ENCODE measurements at places on chromosomes 6 and 20.

DNA sequence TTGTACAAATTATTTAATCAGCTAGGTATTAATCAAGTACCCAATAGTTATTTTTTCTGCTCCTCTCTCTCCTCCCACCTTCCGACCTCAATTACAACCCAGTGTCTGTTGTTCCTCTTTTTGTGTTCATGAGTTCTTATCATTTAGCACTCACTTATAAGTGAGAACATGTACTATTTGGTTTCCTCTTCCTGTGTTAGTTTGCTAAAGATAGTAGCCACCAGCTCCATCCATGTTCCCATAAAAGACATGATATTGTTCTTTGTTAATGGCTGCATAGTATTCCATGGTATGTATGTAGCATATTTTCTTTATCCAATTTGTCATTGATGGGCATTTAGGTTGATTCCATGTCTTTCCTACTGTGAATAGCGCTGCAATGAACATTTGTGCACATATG is 652.8 kb upstream of the CITED2 start:
- DNase-seq, result no peak

DNA sequence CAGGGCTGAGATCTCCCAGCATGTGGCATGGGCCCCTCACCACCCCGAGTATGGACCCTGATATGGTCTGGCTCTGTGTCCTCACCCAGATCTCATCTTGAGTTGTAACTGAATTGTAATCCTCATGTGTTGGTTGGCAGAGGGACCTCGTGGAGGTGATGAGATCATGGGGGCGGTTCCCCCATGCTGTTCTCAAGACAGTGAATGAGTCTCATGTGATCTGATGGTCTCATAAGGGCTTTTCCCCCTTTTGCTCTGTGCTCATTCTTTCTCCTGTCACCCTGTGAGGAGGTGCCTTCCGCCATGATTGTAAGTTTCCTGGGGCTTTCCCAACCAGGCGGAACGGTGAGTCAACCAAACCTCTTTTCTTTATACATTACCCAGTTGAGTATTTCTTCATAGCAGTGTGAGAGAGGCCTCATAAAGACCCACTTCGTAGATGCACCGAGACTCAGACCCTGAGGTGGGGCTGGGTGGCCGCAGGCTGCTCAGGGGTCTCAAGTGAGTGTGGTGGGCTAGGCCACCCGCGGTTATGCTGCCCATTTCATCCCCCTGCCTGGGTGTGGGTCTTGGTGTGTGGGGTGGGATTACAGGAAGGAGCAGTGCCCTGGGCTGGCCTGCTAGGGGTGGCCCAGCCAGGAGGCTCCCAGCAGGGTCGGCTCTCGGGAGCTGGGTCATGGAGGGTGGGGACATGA is 26.2 kb upstream of the GATA5 start:
- DNase-seq, result no peak

DNA sequence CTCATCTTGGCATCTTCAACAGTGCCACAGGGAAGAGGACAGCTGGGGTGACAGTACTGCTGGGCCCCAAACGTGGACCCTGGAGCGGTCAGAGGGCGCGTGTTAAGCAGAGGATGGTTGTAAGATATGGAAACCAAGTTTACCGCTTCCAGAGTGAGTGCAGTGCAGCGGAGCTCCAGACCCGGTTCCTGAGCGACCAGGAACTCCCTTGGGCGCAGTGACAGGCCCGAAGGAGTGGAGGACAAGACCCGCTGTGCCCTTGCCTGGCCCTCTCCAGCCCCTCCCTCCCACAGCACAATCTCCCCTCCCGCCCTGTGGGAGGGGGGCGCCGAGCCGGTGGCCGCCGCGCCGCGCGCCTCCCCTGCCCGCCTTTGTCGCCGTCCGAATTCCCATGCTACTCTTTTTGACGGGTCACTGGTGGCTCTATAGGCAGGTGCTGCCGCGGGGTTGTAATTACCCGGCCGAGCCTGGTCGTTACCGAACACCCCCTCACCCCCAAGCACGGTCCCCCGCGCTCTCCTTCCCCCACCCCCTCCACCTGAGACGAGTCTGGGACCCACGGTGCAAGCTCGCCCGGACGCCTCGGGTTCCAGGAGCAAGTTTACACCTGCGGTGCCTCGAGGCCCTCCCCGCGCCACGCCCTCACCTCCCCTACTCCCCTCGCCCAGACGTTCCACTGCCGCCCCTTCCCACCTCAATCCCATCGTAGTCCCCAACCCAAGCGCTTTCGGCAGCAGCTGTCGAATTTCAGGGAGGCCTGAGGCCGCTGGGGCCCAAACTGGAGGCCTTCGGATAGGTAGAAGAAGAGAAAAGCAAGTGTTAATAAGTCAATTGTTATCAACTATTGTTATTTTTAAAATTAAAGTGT is 3.9 kb downstream of the NR2E1 start:
- DNase-seq, result no peak

- DNase-seq, result no peak
These were observed 92.4 kb downstream of the CD24 start for GRCh38 chr6:106882138-106882537.

GRCh38 chr20:53921443-53921973 is 148.9 kb downstream of the BCAS1 start:
- no peak for DNase-seq

GRCh38 chr6:25359891-25360290 is 80.7 kb downstream of the CARMIL1 start:
- no peak for DNase-seq

- DNase-seq, result no peak
These were observed 96.6 kb downstream of the CDYL start for GRCh38 chr6:4872841-4873240.

DNA sequence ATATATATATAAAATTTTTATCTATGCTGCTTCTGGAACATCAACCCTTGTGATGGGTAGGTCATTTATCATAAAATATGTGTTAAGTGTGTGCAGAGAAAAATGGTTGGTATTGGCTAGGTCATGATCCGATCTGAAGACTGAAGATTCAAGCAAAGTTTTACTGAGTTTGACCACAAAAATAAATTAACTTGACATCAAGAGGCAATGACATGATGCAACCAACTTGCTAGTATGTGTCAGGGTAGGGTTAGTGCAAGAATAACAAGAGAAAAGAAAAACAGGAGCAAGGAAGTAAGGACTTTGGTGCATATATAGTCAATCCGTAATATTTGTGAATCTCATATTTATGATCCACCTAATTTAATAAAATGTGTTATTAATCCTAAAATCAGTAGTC is 1202.0 kb upstream of the ADGRB3 start:
- no peak for DNase-seq

DNA sequence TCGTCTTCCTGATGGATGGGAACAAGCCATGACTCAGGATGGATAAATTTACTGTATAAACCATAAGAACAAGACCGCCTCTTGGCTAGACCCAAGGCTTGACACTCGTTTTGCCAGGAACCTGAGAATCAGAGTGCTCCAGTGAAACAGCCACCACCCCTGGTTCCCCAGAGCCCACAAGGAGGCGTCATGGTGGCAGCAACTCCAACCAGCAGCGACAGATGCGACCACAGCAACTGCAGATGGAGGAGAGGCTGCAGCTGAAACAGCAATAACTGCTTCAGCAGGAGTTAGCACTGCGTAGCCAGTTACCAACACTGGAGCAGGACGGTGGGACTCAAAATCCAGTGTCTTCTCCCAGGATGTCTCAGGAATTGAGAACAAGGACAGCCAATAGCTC is 100.9 kb upstream of the SAMD5 start:
- DNase-seq, result no peak

GRCh38 chr6:126888727-126889725 is 229.4 kb upstream of the RSPO3 start:
- no peak for DNase-seq

DNA sequence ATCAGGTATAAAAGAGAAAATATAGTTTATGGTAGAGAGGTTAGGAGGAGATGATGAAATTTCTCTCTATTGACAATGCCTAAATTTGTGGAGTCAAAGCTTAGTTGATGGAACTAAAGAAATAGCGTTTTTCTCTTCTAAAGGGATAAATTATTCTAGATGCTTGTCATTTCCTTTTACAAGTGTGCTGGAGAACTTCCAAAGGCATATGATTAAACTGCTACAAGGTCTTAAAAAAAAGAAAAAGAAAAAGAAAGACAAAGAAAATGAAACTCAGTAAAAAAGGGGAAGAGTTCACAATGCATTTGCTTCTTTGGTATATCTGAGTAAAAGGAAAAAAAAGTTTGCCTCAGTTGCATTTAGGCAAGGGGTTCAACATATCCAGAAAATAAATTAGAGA is 499.8 kb upstream of the PTCHD4 start:
- no peak for DNase-seq

GRCh38 chr20:43584448-43585136 is 6.1 kb upstream of the IFT52 start:
- no peak for DNase-seq

- no peak for DNase-seq
These were observed 14.6 kb downstream of the GATA5 start for GRCh38 chr20:62461157-62461556.

DNA sequence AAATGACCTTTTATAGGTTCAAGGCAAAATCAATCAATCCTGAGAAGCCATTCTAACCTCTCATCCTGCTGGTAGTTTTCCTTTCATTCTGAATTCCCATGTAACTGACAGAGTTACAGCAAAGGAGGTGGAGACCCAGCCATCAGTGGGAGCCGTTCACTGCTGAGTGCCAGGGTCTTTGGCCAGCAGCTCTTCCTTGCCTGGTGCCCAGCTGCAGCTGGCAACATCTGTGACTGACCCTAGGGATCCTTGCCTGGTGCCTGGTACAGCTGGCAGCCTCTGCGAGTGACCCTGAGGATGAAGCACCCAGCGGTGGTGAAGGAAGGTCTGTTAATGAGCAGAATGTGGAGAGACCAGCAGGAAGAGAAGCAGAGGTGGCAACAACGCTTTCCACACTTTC is 314.6 kb downstream of the THBS2 start:
- DNase-seq, result no peak

GRCh38 chr6:26613689-26614683 is 17.2 kb downstream of the ABT1 start:
- DNase-seq, result no peak

DNA sequence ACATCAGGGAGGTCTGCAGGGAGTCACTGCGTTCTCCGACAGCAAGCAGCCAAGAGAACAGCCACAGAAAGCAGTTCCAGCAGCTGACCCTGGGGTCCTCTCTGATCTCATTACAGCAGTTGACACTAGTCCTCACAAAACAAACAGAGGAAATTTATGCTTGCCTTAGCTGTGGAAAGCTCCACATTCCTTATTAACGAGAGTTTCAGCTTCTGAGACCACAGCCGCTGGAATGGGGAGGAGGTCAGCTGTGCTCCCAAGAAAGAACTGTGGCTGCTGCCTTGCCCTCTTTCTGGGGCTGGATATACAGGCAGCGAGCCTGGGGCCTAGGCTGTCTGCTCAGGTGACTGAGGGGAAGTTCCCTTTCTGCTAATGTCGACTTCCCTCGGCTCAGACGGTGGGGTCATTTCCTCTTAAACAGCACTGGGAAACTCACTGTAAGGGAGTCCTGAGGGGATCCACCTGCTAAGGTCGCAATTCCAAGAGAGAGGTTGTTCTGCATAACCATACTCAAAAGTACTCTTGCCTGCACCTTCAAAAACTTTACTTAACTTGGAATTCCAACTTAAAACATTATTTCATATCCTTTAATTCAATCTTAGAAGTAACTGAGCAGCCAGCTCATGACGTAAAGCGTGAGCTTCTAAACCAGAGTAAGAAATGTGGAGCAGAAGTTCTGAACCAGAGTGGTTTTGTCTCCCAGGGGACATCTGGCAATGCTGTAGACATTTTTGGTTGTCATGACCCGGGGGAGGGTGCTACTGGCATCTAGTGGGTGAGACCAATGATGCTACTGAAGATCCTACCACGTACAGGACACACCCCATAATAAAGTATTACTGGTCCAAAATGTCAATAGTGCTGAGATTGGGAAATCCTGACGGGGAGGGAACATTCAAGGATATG is 80.3 kb downstream of the BACH2 start:
- DNase-seq, result no peak

GRCh38 chr6:111842271-111842822 is 30.9 kb downstream of the FYN start:
- DNase-seq, result no peak

DNA sequence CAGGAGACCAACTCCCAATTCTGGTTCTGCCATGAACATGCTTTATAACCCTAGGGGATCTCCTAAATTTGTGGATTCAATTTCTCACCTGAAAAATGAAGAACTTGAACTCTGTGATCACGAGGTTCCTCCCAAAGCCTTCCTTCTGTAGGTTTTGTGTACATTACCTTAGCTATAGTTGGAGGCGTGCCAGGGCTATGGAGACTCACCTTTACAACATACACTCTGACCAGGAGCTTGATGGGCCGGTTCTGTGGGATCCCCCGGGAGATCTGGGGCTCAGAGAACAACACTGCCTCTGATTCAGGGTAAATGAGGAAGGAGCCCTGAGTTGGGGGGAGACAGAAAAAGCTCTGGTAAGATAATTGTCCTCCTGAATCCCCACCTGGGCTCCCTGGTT is 34.1 kb downstream of the ERGIC3 start:
- no peak for DNase-seq

GRCh38 chr6:153591159-153591558 is 447.9 kb upstream of the OPRM1 start:
- no peak for DNase-seq

DNA sequence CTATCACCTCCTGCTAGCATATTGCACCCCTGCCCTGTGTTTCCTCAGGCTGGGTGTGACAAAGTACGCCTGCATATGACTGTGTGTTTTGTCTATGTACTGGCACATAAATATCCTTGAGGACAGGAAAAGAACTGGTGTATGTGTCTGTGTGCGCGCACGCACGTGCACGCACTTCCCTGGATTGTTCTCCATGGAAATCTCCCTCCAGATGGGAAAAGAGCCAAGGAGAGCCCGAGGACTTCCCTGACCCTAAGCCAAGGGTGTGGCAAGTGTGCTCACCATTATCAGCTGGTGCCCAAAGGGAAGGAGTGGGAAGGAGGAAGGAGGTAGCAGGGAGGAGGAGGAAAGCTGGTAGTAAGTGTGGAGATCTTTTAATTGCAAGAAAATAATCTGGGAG is 117.6 kb downstream of the HIVEP2 start:
- no peak for DNase-seq

DNA sequence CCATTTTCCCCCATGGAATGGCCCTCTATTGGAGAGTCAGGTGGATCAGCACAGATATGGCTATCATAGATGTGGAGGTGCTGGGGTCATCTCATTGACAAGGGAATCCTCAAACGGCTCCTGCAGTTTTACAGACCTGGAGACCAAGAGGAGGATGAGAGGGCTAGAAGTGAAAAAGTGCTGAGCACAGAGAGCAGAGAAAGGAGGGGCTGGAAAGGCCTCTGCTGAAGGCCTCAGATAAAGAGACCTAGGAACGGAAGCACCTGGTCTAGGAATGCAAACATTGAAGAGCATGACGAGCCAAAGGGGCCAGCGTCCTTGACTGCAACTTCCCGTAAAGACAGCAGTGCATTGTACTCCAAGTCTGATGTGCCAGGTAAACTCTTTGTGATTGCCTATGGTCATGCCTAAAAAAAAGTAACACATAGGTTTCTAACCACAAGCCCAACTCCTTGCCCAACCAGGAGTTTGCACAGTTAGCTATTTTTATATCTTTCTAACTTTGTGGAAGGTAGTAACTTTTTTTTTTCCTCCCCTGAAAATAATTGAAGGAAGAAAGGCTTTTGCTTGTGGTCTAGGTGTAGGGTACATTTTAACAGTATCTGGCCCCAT is 15.2 kb downstream of the RSPH4A start:
- no peak for DNase-seq
